ENCODE measurements at places on chromosomes 4 and X.

GRCh38 chr4:119197772-119198212 is 14.7 kb upstream of the USP53 start:
- no peak for DNase-seq

DNA sequence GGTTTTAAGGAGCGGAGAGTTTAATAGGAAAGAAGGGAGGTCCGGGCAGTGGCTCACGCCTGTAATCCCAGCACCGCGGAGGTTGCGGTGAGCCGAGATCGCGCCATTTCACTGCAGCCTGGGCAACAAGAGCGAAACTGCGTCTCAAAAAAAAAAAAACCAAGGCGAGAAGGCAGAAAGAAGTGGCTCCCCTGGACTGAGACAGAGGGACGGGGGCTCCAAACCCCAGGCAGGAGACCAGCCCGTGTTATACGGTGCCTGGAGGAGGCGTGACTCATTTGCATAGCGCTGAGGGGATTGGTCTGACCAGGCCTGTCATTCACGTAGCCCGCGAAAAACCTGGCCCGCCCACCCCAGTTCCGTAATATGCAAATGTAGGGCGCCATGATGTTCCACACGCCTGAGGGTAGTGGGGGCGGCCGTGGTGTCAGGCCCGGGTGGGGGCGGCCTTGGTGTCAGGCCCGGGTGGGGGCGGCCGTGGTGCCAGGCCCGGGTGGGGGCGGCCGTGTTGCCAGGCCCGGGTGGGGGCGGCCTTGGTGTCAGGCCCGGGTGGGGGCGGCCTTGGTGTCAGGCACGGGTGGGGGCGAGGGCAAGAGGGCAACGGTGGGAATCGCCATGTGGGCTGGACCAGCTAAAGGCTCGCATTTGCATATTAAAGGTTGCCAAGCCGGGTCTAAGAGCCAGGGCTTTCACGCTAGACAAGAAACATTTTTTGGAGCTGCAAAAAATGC is 2.1 kb downstream of the PLCXD1 start:
- DNase-seq: no peak

DNA sequence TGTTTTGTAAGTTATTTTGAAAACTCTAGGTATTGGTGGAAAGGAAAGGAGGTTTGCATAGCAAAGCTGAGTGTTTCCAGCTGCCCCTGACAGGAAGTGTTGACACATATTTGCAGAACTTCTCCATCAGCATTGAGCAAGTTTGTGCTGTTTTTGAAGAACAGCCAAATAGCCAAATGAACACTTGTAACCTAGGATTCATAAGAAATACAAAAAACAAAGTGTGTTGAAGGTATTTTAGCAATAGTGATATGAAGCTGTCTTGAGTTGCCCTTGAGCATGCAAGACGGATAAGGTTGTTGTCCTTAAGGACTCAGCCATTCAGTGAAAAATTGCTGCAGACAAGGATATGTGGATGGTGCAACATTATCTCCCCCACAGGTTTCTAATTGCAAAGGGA is 68.3 kb upstream of the PGM2 start:
- no peak for DNase-seq

DNA sequence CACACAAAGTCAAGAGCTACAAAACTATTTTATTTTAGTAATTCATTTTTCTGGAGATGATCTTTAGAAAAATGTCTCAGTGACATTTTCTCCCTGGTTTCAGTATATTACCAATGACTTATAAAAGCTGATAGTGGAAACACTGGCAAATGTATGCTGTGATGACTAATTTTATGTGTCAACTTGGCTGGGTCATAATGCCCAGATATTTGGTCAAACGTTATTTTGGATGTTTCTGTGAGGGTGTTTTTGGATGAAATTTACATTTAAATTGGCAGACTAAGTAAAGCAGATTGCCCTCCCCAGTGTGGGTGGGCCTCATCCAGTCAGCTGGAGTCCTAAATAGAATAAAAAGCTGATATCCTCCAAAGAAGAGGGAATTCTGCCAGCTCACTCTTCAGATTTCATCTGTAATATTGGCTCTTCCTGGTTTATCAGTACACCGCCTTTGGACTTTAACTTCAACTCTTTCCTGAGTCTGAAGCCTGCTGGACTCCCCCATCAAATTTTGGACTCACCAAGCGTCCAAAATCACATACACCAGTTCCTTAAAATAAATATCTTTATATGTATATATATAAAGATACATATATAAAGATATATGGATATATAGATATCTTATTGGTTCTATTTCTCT is 31.2 kb upstream of the RAB40A start:
- DNase-seq: no peak

- DNase-seq: peak; percentile 87
These were observed 33.5 kb upstream of the RASSF6 start for GRCh38 chr4:73653695-73654106.

- no peak for DNase-seq
These were observed 2528.4 kb downstream of the ARAP2 start for GRCh38 chr4:33715841-33716395.

GRCh38 chrX:10722851-10723250 is 102.5 kb upstream of the MID1 start:
- DNase-seq: peak; percentile 55

DNA sequence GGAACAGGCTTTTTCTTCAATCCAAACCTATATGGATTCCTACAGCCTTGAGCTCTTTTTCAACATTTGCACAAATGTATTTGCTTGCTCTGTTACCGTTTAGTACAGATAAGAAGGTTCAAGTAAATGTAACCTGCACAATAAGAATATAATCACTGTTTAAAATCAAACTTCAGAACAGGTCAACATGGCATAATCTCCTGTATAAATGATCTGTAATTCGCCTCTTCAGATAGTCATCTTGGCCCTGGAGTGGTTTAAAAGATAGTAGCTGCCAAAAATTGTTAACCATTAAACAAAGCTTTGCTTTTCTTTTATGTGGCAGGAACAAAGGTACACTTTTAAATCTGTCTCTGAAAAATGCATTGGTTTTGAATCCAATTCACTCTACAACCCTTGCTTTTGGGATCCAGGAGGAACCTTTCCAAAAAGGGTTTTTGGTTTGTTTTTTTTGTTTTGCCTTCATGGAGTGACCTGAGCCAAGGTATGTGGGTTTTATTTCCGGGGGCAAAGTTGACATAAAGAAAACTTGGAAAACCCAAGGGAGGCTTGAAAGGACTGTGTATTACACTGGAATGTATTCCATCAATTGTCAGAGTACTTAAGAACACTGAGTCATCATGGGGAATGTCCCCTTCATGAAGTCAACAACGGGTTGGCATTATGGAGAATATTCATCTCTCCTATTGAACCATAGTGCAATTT is 210.4 kb upstream of the HCCS start:
- no peak for DNase-seq

GRCh38 chr4:142719854-142720541 is 126.1 kb downstream of the INPP4B start:
- peak; percentile 11 for DNase-seq

DNA sequence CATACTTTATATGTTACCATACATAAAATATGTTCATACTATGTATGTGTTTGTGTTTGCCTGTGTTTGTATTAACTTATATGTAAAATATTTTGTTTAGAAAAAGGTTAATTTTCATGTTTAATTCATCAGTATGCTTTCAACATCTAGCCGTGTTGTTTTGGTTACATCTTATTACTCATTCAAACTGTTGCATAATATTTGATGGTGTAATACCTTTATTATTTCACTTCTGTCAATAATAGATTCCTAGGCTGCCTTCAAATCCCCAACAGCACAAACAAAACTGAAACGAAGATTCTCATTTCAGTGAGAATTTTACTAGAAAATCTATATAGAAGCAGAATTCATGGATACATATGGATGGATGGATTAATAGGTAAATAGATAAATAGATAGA is 462.3 kb upstream of the ADGRL3 start:
- DNase-seq: no peak

DNA sequence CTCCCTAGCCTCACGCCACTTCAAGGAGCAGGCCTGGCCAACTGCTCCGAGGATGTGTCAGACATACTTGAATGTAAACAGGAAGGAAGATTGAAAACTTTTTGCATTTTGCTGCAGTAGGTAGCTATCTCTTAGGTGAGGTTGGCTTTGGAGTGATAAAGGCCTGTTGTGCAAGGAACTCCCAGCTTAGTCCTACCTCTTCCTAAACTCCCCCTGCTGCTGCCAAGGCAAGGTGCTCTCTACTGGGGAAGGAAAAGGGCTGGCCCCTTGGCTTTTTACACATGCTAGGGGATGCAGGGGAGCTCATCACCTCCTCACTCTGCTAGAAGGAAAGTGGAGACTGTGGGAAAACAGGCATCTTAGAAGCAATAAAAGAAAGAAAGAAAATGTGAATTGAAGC is 10.7 kb upstream of the BRS3 start:
- DNase-seq: no peak

- no peak for DNase-seq
These were observed 332.5 kb upstream of the TRAM1L1 start for GRCh38 chr4:117417856-117418255.

DNA sequence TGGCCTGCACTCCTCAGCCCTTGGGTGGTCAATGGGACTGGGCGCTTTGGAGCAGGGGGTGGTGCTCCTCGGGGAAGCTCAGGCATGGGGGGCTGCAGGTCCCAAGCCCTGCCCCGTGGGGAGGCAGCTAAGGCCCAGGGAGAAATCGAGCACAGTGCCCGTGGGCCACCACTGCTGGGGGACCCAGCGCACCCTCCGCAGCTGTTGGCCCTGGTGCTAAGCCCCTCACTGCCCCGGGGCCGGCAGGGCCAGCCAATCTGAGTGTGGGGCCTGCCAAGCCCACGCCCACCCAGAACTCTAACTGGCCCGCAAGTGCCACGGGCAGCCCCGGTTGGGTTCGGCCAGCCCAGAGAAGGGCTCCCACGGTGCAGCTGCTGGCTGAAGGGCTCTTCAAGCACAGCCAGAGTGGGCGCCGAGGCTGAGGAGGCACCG is 30.9 kb upstream of the IL15 start:
- DNase-seq: no peak

DNA sequence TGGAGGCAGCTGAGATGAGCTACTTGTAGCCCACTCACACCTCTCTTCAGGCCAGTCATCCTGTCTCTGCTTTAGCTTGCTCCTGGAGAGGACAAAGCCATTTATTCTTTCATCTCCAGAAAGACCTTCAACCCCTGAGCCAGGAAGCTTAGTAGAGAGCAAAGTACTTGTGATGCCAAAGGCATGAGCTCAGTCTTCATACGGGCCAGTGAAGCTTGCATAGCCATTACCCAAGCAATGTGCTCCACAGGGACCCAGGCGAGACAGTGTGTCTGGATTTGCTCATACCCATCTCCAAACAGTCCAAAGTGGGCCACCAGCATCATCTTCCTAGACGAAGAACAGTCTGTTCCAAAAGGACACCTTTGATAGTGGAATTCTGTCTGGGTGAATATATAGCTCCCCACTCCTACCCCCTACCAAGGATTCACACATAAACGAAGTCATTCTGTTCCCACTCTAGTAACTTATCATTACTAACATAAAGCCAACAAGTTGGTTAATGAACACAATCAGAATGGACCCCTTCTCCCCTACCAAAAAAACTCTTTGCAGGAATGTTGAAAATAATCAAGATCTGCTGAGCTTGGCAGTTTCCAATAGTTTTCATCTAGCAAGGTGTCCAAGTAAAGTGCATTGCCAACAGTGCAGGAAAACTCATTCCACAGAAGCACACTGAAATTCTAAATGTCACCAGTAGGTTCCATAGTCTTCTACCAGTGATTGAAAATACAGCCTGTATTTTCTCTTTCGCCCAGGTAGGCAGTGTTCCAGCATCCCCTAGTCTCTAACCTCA is 6.7 kb downstream of the TNMD start:
- no peak for DNase-seq

GRCh38 chrX:12978205-12979025 is 3.5 kb downstream of the TMSB4X start:
- peak; percentile 25 for DNase-seq

DNA sequence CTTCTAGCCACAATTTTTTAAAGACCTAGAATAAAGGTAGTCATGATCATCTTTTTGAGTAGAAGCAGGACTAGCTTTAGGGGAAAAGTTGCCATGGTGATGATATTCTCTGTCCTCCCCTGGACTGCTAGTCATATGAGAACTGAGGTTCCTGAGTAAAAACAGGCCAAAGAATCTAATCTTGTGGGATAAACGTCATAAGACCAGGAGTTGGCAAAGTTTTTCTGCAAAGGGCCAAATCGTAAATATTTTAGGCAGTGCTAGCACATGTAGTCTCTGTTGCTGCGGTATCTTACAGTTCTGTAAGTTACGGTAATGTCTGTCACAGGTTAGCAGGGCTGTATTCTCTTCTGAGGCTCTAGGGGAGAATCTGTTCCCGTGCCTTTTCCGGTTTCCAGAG is 3.4 kb downstream of the PRPS2 start:
- DNase-seq: no peak

DNA sequence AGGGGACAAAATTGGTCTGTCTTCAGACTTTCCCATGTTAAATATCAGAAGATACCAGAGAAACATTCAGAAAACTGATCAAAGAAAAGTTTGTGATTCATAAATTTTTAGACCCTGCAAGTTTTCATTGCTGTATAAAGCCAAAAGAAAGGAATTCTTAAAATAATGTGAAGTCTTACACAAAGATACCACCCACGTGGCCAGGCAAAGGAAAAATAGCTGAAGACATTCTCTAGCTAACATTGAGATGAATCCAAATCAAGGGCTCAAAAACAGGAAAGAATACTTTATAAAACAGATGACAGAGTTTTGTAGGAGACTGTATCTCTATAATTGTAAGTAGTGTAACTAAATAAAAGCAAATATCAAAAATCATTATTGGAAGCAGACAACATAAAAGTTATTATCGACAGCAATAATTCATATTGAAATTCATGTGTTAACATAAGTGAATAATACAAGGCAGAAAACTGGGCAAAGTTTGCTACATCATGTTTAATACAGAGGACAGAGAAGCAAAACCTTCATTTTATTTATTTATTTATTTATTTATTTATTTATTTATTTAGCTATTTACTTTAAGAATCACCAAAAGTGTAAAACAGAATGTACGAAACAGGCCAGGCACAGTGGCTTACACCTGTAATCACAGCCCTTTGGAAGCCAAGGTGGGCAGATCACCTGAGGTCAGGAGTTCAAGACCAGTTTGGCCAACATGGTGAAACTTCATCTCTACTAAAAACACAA is 204.6 kb upstream of the SLIT2 start:
- no peak for DNase-seq

- DNase-seq: no peak
These were observed 1.8 kb downstream of the TLR1 start for GRCh38 chr4:38802561-38803355.

DNA sequence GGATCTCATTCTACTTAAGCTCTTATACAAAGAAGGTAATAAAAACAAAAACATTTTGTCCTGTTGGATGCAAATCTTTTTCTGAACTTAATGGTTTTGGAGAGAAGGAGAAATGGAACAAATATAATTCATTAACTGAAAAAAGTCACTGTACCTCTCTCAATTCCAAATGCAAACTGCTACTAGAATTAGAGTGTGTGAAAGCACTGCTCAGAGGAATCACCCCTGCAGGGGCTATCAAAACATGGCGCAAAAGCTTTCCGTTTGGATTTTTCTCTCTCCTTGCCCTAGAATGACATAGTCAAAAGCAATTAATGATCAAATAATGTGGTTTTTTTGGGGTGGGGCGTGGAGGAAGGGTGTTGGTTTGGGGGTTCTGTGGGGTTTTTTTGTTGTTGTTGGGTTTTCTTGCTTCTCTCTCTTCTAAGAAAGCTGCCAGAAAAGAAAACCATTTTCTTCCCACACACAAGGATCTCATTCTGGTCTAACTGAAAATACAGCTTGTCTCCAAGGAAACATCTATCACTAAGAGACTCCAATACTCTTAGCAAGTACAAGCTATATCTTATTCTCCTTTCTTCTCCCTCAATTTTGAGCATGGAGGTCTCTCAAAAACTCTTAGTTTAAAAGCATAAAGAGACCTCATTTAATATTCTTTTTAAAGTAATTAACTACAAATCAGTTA is 41.6 kb downstream of the USP46 start:
- no peak for DNase-seq

GRCh38 chr4:152107736-152108500 is 347.1 kb upstream of the GATB start:
- DNase-seq: no peak
